Stimulated activated CD4-positive, alpha-beta T cell treated with anti-CD3 and anti-CD28 coated beads, Interleukin-15, amount 100 ng/mL, for 1 hour (primary cell): ENCODE measurements at places on chromosomes 1 and 21.

GRCh38 chr1:228376651-228377631 is 29.7 kb downstream of the TRIM11 start:
- no peak for DNase-seq

DNA sequence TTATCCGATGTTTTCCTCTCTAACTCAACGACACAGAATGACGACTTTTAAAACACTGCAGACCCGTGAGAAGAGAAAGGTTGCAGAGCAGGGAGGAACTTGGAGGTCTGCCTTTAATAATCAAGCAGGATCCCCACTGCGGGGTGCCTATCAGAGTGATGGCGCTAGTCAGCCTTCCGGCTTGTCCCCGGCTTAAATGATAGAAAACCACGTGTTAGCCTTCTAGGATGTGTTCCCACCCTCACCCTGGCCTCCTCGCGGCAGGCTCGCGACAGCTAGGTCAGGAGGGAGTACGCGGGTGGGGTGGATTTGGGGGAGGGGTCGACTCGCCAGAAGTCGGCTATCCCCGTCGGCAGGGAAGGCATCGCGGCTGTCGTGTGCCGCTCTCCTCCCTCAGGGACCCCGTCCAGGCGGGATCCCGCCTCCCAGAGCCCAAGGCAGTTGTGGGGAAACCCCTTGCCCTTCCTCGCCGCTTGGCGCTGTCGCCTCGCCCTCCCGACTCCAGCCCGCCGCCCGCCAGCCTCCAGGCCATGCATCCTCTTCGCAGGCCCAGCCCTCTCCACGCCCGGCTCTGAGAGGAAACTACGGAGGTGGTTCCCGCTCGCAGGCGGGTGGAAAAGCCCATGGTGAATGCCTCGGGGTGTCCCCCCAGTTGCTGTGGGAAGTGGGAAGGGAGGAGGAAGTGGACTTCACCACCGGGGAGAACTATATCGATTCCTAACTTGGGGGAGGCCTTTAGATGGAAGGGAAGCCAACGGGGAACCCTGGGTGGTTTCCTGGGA is 1.1 kb upstream of the SMG7 start:
- peak; percentile 54 for DNase-seq

DNA sequence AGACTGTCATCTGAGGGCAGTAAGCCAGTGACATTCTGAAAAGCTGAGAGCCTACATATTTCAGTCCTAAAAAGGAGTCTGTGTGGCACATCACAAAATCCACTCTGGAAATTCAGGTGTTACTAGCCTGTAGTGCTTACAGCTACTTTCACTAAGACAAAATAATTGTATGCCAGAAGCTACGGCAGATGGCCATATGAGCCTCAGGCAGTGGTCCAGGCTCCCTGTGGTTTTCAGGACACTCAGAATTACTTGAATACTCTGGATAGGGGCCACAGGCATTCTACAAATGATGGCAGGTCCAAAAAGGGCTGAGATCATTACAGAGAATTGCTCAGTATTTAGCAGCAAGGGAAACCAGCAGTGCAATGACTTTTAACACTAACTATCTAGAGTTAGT is 527.1 kb downstream of the MRPL39 start:
- DNase-seq: no peak

GRCh38 chr1:6268415-6268814 is 7.5 kb upstream of the GPR153 start:
- DNase-seq: no peak

DNA sequence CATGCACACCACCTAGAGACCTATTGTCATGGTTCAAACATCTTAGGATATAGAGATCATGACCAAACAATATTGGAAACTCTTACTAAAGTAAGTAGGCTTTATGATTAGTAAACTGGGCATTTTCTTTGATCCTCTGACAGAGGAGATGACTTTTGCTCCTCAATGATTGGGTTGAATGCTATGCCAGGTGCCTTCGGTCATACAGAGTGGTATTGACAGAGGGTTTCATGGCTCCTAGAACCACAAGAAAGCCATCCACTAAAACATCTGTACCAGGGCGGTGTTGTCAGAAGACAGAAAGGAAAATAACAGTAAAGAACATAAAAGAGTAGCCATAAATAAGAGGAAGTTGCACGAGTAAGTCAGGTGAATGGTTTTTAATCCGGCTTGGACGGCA is 20.8 kb upstream of the SAMSN1 start:
- DNase-seq: no peak

DNA sequence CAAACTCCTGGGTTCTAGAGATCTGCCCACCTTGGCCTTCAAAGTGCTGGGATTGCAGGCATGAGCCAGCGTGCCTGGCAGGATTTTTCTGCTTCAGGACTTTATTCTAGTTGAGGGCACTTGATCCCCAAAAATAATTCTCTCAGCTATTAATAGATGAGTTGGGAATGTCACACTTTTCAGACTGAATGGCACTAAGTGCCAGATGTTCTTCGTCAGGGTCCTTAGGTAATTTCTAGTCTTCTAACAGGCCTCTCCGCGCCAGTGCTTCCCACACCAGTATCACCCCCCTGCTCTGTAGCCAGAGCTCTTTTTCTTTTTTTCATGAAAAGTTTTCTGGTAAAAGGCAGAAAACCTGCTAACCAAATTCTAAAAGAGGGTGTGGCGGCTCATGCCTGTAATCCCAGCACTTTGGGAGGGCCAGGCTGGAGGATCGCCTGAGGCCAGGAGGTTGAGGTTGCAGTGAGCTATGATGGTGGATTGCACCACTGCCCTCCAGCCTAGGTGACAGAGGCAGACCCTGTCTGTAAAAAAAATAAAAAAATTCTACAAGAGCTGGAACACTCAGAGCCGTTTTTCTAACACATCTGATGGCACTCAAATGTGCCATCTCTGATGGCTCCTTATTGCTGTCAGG is 6.1 kb upstream of the SARS1 start:
- no peak for DNase-seq

- no peak for DNase-seq
Measured at GRCh38 chr1:47340227-47340626, 6.6 kb downstream of the CMPK1 start.

- DNase-seq: no peak
Measured at GRCh38 chr1:219480011-219480410, 132.9 kb downstream of the ZC3H11B start.

DNA sequence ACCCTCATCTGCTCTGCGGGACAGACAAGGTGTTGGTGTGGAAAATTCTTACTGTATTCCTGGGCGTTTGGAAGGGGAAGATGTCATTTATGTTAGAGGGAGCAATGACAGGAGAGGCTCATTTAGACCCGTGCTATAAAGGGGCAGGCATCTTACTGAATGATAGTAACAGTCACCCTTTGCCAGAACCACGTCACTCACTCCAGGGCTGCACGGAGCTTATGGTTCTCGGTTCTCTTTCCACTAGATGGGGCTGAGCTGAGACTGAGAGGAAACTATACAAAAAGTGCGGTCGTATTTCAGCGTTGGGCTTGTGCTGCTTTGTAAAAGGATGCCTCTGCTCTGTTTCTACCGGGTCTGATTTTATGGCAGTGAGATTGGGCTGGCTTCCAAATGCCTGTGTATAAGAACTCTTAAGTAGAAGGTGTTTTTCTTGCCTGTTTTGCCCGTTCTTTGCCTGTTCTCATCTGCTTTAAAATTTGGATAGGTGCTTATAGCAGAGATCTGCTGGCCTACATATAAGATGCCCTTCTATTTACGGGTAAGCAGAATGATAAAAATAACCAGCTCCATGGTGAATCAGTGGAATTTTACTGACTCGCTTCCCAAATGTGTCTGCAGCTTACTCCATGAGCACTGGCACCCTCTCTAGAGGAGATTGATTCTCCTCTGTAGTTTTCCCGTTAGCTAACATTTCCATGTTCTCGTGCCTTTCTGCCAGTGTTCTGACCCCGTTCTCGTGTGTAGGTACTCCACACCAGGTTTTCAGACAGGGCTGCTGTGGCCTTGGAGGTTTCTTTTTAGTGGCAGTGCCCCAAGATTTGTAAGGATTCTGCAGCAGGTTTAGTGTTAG is 55.9 kb downstream of the MRPS6 start:
- peak; percentile 10 for DNase-seq

- DNase-seq: peak; percentile 70
Measured at GRCh38 chr1:92485381-92486250, 1.1 kb downstream of the GFI1 start.

DNA sequence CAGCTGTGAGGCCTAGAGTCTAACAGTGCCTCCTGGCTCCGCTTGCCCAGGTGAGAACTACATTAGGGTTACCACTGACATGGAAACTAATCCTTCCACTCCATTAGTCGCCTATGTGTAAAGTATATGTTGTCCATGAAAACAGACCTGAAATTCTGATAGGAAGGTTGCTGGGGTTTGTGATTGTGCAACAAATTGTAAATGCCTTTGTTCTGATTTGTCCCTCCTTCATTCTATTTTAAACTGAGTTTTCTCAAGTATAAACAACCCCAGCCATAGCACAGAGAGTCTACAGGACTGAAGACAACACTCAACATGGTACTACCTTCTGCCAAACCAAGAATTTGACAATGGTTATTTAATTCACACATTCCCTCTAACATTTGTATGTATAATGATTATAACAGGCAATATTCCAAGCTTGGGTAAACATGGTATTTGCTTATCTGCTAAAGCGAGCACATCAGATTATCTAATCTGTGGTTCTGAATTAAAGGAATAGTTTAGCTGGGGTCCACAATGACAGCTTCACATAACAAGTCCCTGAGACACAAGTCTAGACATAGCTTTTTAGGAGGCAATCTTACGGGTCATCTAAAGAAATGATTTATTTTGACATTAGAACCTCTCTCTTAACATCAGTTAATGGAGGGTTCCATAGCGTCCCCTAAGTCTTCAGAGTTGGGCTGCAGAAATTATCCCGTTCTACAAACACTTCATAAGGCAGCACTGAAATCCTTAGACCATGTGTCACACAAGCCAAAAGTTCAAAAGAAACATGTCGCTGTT is 633.0 kb downstream of the SMYD3 start:
- DNase-seq: no peak

DNA sequence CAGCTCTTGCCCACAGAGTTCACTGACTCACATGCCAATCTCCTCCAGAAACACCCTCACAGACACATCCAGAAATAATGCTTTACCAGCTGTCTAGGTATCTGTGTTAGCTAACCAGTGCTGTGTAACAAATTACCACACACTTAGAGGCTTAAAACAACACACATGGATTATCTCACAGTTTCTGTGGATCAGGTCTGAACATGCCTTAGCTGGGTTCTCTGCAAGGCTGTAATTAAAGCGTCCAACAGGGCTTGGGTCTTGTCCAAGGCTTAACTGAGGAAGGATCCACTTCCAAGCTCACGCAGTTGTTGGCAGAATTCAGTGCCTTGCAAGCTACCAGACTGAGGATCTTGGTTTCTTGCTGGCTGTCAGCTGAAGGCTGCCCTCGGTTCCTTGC is 92.5 kb upstream of the RGS4 start:
- DNase-seq: no peak
